HFFc6 (cell line): ENCODE measurements at places on chromosomes 11 and 22.

DNA sequence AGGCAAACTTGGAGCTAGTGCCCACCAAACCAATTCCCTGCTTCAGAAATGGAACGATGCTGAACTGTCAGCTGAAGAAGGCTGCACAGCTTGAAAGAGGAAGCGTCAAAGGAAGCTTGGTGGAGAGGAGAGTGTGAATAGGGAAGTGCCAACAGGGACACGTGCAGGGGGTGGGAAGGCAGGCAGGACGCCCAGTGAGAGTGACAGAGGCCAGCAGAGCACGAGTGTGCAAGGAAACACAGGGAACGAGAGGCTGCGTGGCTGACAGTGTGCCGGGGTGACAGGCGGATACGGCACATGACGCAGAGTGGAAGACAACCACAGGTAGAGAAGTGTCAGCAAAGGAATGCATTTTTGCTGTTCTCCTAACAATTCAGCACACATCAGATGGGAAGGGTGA is 196.4 kb downstream of the LARGE1 start:
- DNase-seq, result no peak

- DNase-seq, result no peak
Measured at GRCh38 chr11:2108675-2109491, 30.3 kb downstream of the IGF2 start.

- no peak for DNase-seq
Measured at GRCh38 chr22:29806196-29806595, 31.9 kb downstream of the ASCC2 start.

GRCh38 chr22:29148036-29148435 is 57.7 kb upstream of the EMID1 start:
- no peak for DNase-seq

- DNase-seq, result no peak
Measured at GRCh38 chr11:69114362-69114761, 41.4 kb upstream of the SMIM38 start.

DNA sequence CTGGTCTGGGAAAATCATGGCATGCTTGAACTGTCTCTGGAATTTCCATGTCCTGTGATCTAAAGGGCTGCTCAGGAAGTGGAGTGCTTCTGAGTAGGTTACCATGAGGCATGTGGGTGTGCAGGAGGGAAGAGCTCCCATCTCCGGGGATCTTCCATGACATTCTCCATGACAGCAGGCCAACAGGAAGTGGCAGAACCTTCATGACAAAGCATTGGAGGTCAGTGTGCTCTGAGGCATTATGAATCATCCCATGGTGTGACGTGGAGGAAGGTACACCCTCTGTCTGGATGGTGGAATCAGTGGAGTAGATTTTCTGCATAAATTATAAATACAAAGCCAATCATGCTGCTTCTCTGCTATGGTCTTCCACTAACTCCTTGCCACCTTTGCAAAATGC is 139.6 kb upstream of the E2F8 start:
- peak; percentile 89 for DNase-seq
